NCI-H345 (cell line): ENCODE measurements at places on chromosomes 5 and 9.
A peak's percentile ranks its signal among the peaks of the same experiment; 100 is the strongest.

DNA sequence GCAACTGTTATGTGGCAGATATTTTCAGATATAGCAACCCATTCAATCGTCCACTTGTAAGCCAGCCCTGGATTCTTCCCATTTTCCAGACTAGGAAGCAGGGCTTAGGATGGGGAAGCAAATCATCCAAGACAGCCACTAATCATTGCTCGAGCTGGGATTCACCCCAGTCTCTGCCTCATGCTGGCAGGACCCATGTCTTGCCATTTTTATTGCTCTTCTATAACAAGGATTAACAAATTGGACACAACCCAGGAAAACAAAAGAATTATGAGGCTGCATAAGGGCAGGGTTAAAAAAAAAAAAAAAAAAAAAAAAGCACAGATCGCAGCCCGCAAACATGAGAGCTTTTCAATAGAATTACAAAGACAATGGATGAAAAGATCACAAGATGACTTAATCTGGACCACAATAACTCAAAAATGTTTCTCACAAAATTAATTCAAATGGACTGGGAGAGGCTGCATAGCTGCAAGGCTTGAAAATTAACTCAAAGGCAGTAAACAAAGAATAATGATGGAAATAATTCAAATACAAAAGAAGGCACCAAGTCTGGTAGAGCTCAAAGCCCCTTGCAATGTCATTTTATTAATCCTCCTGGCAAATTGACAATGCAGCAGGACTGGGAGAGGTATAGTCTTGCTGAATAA is 40.7 kb downstream of the ASTN2 start:
- DNase-seq: no peak

DNA sequence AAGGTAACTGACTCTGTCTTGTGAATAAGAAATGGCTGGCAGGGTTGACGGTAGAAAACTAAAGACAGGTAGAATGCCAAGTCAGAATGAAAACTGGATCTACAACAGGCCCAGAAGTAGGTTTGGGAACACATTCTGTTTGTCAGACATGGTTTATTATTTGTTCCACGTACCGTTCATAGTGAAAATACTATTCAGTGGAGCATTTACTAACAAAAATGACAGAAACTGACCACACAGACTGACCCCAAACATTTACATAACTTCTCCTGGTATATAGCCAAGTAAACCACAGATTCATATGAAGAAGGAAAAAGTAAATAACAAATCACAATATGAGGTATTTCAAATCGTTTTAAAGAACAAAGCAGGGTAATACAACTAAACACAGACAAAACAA is 73.7 kb downstream of the SLC38A9 start:
- DNase-seq: no peak

- DNase-seq: no peak
Observed at GRCh38 chr9:13715430-13715829, 435.9 kb upstream of the MPDZ start.

DNA sequence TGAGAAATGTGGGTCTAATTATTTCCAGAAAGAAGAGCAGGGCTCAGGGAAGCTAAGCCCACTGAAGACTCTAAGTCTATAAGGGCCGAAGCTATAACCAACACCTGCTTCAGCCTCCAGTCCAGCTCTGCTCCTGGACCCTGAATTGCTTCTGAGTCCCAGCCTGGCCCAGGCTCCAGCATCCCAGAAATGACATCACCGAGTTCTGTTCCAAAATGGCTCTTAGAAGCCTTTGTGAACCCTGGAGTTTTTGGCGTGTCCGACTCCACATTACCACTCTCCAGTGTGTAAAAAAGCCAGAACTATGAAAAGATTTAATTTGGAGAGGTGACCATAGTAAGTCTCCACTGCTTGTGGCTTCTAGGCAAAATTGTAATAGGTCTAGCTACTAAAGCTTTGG is 289.9 kb downstream of the SLIT3 start:
- DNase-seq: no peak

DNA sequence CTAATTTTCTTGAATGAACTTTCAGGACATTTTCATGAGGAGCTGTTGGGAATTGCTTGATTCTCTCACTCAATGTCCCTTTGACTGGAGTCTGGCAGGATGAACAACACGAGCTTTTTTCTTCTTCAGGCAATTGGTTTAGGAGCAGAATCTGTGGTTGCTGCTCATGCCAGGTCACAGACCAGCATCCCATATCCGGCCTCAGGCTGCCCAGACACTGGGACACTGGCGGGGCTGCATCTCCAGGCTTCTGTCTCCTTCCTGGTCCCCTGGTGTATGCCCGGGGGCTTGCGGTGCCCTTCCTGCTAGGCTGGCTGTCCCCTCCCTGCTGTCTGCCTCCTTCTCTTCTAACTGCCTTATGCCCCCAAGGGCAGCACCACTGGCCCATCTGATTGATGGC is 311.5 kb upstream of the DAP start:
- DNase-seq: no peak

- no peak for DNase-seq
Observed at GRCh38 chr9:127140181-127140580, 17.7 kb upstream of the ANGPTL2 start.

DNA sequence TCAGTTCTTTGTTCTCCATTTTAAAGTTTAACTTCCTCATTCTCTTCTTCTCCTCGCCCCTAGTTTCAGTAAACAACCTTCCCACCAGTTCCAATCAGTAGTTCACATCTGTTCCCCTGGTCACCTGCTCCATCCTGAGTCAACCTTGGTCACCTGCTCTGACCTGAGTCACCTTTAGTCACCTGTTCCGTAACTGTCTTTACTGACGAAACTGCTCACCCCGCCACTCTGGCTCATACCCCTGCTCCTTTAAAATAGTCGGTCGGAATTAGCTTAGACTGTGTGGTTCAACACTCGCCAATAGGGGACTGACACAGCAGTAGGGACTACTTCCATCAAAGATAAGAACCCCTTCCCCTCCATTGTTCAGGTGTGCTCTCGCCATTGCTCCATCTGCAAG is 76.3 kb upstream of the GPBP1 start:
- DNase-seq: no peak

DNA sequence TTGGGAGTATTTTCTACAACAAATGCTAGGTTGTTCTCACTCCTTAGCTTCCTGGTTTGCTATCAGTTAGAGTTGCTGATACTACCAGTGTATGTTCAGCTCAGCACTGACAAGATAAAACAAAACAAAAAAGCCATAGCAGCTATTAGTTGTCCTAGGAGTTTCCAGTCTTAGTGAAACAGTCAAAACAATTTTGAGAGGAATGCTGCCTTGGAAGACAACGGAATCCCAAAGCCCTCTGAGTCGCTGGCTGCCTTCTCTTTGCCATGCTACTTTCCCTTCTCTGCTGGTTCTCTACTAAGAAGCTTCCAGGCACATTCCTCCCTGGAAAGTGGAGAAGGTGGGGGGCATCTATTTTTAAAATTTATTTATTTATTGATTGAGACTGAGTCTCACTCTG is 5.4 kb upstream of the CREBRF start:
- no peak for DNase-seq

DNA sequence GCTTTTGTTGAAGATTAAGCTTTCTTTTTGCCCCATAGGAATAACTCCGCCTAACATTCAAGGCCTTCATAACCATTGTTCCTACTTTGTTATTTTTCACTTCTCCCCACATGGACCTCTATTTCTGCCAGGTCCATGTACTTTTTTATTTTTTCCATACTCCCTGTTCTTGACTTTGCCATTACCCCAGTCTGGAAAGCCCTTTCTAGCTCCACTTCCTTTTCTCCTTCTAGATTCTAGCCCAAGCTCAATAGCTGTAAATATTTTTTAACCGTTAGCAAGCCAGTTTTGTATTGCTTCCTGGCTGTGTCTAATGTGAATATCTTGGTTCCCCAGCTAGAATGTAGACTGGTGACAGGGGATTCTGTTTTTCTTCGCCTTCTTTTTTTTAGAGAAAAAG is 26.1 kb downstream of the NCBP1 start:
- DNase-seq: no peak

DNA sequence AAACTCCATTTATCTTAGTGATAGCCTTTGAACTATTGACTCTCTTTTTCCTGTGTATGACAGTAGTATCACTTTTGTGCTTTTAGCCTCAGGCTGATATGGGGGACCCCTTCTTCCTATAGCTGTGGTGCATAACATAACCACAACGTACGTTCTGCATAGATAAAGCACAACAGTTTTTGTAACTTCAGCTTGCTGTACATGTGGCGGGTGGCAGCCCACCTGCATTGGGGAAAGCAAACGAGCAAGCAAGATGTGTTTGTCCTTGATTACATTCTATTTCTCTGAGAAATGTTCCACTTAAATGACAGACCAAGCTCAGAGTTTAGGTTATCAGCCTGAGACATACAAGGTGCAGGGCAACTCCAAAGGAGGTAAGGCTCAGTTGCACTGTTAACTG is 309.4 kb downstream of the KDM4C start:
- DNase-seq: no peak

- DNase-seq: no peak
Observed at GRCh38 chr5:34684281-34684979, 28.3 kb downstream of the RAI14 start.

DNA sequence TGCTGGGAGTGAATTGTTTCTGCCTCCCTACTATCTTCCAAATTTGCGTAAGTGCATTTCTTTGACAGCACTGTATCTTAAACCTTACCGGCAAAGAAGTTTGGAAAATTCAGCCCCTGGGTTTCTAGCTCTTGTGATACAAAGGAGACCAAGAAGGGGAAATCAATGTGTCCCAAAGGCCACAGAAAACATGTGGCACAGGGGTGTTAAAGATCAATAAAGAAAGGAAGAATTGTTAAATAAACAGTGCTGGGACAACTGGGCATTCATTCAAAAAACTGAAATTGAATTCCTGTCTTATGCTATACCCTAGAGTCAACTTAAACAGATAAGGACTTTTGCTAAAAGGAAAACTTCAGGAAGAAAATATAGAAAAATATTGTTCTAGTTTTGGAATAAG is 328.1 kb downstream of the MAN2A1 start:
- no peak for DNase-seq

DNA sequence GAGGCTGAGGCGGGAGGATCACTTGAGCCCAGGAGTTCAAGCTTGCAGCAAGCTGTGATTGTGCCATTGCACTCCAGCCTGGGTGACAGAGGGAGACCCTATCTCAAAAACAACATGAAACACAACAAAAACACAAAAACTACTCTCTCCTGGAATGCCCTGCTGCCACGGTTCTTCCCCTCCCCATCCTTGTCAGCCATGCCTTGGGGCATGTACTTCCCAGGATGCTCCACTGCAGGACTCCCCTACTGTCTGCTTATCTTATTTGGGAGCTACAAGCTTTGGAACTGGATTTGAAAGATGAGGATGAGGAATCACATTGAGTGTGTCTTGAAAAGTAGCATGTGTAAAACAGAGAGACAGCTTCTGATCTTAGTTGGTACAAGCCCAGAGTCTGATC is 40.1 kb upstream of the KIAA1958 start:
- DNase-seq: no peak

DNA sequence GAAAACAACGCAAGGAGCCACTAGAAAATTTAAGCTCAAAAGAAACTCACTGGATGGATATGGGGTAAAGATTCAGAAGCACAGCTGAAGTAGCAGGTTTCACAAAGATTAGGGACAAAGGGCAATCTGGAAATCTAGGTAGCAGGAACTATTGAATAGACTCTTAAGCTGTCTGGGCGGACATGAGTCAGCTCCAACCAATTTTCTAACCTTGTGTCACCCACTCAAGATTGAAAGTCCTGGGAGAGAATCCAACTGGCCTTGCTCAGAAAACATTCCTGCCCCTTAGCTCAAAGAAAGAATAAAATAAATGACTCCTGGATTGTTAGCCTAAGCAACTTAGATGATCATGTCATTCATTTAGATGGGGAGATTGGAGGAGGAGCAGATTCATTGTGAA is 69.2 kb downstream of the STK32A start:
- DNase-seq: no peak

DNA sequence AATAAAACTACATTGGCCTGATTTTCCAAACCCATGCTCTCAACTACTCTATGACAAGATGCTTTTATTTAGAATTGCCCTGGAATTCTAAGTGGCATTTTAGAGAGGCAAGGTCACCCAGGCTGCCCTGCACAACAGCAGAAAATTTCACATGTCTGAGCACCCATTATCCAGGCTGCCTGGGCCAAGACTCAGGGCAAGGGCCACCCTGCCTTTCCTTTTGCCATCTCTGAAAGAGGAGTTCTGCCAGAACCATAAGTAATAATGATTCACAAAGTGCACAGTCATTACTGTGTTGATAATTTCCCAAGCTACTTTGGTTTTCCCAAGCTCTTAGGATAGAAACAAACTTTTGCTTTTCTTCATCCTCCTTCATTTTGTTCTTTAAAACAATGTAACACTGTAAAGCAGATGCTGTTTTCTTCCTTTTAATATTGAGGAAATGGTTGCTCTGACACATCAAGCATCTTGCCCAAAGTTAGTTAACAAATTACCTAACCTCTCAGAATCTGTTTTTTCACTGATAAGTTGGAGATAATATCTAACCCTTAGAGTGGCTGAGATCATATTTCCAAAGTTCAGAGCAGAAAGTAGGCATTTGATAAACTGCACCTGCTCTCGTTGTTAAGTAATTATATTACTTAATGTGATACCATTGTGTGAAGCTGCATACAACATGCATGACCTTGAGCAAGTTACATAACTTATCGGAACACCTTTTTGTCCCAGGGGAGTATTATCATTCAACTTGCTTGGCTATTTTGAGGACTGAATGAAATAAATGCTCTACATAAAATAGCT is 325.6 kb downstream of the PRELID2 start:
- DNase-seq: no peak

DNA sequence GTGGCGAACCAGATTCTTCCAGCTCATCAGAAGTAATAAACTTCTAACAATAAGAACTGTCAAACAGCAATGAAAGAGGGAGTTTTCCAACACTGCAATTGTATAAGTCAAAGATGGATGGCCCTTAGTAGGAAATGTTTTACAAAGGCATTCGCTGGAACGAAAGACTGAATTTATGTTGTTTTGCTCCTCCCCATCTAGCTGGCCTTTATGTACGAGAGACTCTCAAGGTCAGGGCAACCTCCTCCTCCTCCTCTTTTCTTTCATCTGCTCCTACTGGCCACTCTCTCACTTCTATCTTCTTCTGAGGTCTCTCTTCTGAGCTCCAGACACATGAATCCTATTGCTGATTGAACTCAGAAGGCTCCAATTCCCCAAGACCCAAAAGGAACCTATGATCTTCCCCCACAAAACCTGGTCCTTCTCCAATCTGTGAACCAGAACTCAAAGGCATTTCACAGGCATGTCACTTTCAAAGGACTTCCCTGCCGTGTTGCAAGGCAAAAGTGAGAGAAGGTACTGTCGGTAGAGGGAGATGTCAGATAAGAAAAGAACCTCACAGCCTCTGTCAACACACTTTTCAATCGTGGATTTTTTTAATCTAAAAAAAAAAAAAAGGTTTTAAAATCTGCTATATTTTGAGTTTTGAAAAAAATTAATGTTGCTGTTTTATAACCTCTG is 28.5 kb upstream of the PUM3 start:
- no peak for DNase-seq

GRCh38 chr9:109047259-109047658 is 34.0 kb upstream of the CTNNAL1 start:
- no peak for DNase-seq

GRCh38 chr5:177500685-177501522 is 3.5 kb upstream of the PDLIM7 start:
- DNase-seq: peak; percentile 89

GRCh38 chr9:84659773-84660172 is 9.8 kb upstream of the NTRK2 start:
- no peak for DNase-seq
